Putamen (tissue), 1 donor: ENCODE measurements at places on chromosomes 13 and 19.

DNA sequence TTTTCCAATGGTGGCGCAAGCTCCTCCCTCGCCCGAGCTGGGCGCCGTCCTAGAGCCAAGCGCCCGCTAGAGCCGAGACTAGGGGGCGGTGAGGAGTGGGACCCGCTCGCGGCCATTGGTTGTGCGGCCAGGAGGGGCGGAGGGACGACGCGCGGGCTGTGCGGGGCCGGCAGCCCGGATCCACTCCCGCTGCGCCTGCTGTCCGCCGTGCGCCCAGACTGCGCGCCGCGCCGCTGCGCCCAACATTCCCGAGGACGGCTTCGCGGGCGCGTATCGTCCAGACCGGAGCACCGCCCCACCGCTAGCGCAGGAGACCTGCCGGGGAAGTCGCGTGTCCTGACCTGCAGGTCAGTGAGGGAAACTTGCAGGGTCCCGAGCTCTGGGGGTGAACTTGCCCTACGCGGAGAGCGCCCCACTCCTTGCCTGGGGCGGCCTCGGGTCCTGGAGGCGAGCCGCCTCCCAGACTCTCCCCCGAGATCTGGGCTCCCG lies at the start of gene SERTM1:
TSS of gene SERTM1 (plus strand) at position 183 of the 489 bp plus-strand sequence. CDS start 21,059 bp downstream, outside the sequence.
- DNase-seq = no peak

DNA sequence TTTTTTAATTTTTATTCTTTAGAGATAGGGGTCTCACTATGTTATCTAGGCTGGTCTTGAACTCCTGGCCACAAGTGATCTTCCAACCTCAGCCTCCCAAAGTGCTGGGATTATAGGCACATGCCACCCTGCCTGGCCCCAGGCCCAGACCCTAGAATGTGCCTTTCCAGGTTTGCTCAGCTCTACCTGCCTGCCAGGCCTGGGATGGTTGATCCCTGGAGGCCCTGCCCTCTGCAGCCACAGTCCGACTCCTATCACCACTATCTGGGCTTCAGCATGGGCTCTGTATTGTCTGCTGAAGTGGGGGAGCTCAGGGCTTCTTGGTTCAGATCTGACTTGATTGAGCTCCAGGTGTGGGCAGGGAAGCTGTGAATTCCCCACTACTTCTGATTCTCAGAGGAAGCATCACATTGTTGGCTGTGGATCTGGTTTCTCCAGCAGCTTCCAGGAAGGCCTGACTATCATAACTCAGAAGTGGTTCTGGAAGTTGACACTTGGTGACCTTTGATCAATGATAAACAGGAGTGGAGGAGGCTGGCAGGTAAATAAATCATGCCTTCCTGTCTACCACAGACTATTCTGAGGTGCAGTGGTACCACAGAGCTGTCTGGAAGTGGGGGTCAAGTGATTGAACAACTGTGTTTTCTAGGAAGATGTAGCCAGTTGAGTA lies 71.9 kb downstream of the OLFM4 start:
- DNase-seq = no peak

DNA sequence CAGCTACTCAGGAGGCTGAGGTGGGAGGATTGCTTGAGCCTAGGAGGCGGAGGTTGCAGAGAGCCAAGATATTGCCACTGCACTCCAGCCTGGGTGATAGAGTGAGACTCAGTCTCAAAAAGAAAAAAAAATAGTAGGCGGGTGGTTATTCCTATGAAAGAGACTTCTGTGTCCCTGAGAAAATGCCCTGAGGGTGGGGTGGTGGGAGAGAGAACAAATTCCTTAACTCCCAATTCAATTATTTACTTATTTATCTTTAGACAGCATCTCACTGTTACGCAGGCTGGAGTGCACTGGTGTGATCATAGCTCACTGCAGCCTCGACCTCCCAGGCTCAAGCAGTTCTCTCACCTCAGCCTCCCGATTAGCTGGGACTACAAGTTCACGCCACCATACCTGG lies 10.3 kb upstream of the EEF2 start:
- no peak for DNase-seq

- DNase-seq = peak; percentile 97
Measured at GRCh38 chr19:20077791-20078463, at the start of gene ZNF90. Gene ZNF90, plus strand, starts transcription at chr19:20078000. Its CDS starts 133 bp downstream, at chr19:20078133.

DNA sequence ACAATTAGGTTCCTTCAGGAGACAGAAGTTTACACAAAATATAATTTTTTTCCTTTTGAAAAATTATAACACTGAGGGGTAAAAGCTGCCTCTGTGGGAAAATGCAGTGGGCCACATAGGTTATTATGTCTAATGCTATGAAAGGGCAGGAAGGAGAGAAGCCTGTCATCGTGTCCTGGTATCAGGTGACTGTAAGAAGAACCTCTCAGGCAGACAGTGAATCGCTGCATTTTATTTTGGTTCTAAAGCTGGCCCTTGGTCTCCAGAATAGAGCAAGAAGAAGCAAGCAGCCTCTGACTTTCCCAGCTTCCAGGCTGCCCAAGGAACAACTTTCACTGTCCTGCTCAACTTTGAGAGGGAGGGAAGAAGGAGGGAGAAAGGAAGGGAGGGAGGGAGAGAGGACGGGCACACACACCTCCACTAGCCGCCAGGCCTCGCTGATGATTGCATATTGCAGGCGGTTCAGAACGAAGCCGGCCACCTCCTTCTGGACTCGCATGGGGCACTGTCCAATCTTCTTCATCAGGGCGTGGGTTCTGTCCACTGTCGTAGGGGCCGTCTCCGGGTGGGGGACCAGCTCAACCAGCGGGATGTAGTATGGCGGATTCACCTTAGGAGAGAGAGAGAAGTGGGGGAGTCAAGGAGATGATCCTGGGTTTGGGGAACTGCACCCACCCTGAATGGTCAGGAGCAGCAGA lies 93.8 kb downstream of the CRYL1 start:
- DNase-seq = no peak

DNA sequence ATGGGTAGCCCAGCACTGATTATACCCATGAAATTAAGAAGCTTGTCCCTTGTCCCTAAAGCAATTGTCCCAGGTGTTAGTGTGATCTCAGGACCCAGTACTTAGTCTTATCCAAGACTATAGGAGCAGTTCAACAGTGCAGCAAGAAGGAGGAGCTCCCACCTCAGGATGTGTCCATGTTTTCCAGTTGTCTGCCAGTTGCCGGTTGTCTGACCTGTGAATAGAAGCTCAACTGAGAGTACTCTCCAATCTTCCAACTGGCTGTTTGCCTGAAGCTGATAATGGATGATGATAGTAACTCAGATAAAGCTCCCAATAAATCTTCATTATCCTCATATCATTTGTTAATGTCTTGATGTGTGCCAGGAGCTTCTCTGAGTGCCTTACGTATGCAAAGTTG lies 107.2 kb upstream of the HTR2A start:
- DNase-seq = no peak

DNA sequence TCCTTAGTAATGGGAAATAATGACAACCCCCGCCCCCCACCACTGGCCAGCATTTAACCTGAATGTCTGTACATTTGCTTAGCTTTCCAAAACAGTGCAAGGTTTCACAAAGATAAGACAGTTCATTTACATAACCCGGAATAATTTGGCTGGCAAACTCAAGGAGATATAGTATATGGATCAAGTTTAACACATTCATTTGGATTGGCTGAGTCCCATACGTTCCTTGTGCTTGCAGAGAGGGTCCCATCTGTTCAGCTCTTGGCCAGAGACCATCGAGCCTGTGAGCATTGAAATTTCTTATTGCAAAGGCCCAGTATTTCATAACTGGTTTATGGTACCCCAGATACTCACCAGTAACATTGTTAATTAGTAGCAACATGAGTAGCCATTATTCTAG lies 116.5 kb downstream of the GPC6 start:
- no peak for DNase-seq

DNA sequence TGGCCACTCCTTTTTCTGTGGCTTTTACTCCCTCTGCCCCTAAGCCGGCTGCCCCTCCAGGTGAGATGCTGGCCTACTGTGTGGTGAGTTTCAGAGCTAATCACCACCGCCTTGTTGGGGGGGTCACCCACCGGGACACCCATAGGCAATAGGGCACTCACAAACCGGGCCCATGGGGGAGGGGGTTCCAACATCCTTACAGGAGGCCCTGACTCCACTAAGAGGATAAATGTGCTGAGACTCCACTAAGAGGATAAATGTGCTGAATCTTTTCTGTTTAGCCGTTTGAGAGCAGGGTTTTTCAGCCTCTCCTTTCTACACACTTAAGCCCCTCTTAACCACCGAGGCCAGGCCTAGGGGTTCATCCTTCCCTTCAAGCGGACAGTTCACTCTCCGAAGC lies 73.7 kb downstream of the SLC15A1 start:
- no peak for DNase-seq

DNA sequence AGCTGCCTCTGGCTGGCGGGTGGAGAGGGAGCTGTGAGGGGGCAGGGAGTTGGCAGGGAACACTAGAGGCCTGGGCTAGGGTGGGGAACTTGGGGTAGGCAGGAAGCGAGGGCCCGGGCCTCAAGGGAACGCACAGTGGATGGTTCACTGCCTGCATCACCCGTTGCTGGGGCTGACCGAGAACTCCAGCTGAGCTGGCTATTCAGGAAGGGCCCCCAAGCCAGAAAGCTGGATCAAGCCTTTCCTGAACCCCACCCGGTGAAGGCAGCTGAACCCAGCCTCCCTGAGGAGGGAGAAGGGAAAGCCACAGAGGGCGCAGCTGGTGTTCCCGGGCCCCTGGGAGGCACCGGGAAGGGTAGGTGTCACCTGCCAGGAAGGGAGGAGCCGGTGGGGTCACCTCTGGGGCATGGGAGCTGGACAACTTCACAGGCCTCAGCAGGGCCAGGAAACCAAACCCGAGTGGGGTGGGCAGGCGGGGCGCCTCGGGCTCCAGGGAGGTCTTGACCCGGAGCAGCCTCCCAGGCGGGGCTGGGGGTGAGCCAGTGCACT lies 13.9 kb downstream of the PALM start:
- no peak for DNase-seq

GRCh38 chr13:112812306-112813055 lies 122.6 kb downstream of the ATP11A start:
- DNase-seq = no peak

GRCh38 chr13:84845907-84846619 lies 953.2 kb downstream of the SLITRK6 start:
- DNase-seq = no peak

- DNase-seq = no peak
Measured at GRCh38 chr13:60392131-60392530, 4.9 kb upstream of the TDRD3 start.

DNA sequence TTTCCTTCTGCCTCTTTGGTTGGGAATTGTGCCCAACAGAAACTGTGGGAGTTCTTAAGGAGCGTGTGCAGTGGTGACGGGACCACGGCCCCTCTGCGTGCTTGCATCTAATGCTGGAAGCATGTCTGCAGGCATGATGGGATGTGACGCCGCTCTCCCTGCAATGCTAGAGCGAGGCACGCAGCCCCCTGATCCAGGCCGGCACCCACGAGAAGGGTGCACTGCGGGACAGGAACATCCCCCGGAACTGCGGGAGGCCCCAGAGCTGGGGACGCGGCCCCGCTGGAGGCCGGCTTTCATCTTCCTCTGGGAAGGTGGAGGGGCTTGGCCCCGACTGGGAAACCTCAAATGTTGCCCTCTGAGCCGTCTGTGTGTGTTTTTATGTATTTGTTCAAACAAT lies 32.7 kb downstream of the TMEM255B start:
- no peak for DNase-seq

DNA sequence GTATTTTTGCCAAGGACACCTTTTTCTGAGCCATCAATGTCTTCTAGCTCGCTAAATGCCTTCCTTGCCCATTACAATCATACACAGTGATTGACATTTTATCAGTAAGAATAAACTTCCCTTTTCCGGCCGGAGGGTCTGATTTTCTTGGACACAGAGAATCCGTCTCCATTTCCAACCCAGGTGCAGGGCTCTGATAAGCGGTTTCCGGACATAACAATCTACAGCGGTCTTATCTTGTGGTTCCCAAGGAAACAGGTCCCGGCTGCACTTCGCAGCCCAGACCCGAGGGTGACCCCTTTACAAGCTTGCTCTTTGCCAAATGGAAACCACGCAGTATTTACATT lies 5.1 kb upstream of the ZNF77 start:
- peak; percentile 47 for DNase-seq

GRCh38 chr13:51244637-51245405 lies 22.6 kb downstream of the FAM124A start:
- DNase-seq = no peak

DNA sequence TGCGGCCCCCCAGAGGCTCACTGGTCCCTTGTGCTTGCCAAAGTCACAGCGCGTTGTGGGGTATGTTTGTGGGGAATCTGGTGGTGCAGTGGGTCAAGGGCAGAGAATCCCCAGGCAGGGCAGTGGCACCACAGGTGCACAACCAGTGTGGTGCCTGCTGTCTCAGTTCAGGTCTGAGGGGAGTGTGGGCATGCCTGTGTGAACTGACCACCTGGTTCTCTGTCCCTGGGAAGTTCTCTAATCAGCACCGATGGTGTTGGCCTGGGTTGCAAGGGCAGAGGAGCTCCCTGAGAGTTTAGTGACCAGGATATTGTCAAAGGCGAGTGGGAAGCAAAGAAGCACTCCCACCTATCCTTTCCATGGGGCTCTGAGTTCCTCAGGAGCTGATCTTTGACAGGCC lies 37.7 kb downstream of the ACSBG2 start:
- DNase-seq = no peak
